Stimulated activated CD4-positive, alpha-beta T cell treated with anti-CD3 and anti-CD28 coated beads, TNF-alpha, amount 100 ng/mL, for 1 hour (primary cell): ENCODE measurements at places on chromosomes 11 and 22.

- DNase-seq, result no peak
Observed at GRCh38 chr11:19441752-19442553, 201.2 kb upstream of the E2F8 start.

DNA sequence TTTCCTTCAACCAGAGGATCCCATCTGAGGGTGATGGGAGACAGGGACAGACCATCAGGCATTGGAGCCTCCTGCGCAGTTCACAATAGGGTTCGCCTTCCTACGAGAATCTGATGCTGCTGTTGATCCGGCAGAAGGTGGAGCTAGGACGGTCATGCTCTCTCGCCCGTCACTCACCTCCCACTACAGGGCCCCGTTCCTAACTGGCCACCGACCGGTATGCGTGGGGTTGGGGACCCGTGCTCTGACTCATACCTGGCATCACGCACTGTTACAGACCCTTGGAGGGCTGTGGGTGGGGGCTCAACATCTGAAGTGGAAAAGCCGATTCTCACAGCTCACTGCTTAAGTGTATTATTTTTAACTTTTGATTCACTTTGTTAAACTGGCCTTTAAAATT, 402.3 kb downstream of the BRD1 start:
- DNase-seq, result no peak

GRCh38 chr11:87712391-87712790, 462.9 kb downstream of the RAB38 start:
- no peak for DNase-seq

- no peak for DNase-seq
Observed at GRCh38 chr11:61654397-61654829, 25.8 kb upstream of the DAGLA start.

GRCh38 chr11:44138286-44138685, 42.8 kb downstream of the EXT2 start:
- no peak for DNase-seq

GRCh38 chr11:16296273-16296672, 60.1 kb downstream of the SOX6 start:
- no peak for DNase-seq

DNA sequence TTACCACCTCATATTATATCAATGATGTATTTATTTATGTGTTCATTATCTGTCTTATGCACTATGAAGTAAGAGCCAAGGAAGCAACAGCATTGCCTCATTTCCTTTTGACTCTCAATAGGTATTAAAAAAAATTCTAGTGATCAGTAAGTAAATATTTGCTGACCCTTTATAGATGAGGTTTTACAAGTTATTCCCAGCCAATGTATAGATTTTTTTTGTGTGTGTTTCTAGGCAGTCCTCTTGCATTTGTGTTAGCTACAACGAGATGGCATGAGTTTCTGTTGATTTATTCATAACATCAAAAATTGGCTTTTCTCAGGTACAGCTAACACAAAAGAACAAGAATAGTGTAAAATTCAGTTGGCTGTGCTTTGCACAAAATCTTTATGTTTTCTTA, 4.7 kb downstream of the OR1S2 start:
- DNase-seq, result no peak

GRCh38 chr11:60989093-60989650, 17.7 kb downstream of the CD6 start:
- DNase-seq, result no peak

- DNase-seq, result no peak
Observed at GRCh38 chr22:46416891-46417580, 81.5 kb downstream of the TRMU start.

- no peak for DNase-seq
Observed at GRCh38 chr11:10973416-10973815, 115.6 kb upstream of the ZBED5 start.

GRCh38 chr11:61716478-61717285, 35.8 kb upstream of the MYRF start:
- DNase-seq, result no peak

GRCh38 chr11:66155387-66156073, 85.5 kb downstream of the PACS1 start:
- DNase-seq, result no peak

- no peak for DNase-seq
Observed at GRCh38 chr11:45023065-45023365, 72.3 kb upstream of the TP53I11 start.

- DNase-seq, result no peak
Observed at GRCh38 chr11:134033696-134034491, 35.0 kb upstream of the JAM3 start.

GRCh38 chr22:31089160-31090100, 8.3 kb downstream of the SMTN start:
- no peak for DNase-seq

- no peak for DNase-seq
Observed at GRCh38 chr11:125270711-125271110, 106.2 kb downstream of the PKNOX2 start.

GRCh38 chr11:75565916-75566762, 4.1 kb downstream of the SERPINH1 start:
- no peak for DNase-seq

- DNase-seq, result no peak
Observed at GRCh38 chr11:2091786-2092463, 47.3 kb downstream of the IGF2 start.

DNA sequence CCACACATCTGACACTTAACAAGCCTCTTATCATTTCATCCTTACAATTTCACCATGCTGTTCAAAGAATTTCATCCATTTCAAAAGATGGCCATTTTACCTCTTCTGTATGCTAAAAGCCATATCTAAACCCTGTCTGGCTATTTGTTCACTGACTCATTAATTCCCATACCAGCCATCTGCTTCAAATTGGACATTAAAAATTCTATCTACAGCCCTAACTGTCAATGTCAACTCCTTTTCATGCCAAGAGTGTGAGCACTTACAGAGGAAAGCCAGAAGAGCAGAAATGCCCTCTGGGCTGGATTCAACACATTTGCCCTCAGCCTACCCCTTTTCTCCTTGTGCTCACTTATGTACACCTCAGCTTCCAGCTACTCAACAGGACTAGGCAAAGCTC, 59.2 kb downstream of the SYTL2 start:
- DNase-seq, result no peak

GRCh38 chr11:7281809-7282208, 30.1 kb downstream of the SYT9 start:
- DNase-seq, result no peak

- DNase-seq, result no peak
Observed at GRCh38 chr11:75400146-75400865, 988 bp downstream of the RPS3 start.

DNA sequence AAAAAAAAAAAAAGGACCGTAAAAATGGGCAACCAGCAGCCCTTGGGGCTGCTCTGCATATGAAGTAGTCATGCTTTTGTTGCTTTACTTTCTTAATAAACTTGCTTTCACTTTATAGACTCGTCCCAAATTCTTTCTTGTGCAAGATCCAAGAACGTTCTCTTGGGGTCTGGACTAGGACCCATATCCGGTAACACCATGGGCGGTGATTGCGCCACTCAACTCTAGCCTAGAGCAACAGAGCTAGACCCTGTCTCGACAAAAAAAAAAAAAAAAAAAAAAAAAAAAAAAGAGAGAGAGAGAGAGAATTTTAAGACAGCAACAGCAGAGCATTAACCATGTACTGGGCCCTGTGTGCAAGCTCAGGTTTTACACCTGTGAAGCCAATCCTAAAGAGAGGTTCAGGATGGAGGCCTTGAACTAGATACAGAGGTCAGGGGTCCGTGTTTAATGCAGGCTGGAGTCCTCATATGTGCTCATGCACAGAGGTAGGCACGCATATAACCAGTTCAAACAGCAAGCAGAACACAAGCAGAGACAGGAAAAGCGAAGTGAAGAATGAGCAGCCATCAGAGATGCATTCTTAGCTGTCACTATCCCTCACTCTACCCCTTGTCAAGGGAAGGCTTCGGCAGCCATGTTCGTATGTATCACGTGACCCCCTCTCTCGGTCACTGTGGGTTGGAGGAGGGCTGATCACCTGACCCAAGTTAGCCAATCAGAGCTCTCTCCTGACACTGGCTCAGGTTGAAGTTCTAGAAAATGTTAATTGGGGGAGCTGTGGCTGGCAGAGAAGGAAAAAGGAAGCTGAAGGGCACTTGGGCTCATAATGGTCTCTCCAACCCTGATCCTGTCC, 16.7 kb upstream of the SYT12 start:
- no peak for DNase-seq

DNA sequence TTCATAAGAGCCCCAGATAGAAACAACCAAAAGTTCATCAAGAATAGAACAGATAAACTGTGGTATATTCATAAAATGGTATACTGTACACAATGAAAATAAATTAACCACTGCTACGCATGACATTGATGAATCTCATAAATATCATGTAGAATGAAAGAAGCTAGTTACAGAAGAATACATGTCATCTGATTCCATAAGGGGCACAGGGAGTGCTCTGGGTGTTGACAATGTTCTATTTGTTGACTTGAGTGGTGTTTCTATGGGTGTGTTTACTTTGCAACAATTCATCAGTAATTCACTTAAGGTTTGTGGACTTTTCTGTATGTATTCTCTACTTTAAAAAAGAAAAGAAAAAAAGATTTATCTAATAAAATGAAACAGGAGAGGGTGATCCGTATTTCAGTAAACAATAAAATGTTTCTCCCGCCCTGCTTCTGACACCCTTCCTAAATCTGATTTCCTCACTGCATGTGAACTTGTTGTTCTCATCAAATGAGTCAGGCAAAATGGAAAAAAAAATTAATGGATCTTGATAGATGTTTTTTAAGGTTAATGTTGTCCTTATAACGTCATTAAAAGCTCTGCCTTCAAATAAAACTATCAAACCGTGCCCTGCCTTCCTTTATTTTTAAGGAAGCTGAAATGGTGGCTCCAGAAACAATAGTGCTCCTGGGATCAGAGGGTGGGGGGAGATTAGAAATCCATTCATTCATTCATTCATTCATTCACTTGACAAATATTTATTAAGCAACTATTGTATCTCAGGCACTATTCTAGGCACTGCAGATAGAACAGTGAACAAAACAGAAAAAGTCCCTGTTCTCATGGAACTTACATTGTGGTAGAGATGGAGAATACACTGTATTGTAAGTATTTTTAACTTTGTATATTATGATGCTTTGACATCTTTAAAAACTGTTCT, 77.2 kb upstream of the CD44 start:
- no peak for DNase-seq

- DNase-seq, result no peak
Observed at GRCh38 chr11:12157241-12157661, 46.9 kb downstream of the MICAL2 start.

- no peak for DNase-seq
Observed at GRCh38 chr11:120883404-120884080, 140.4 kb upstream of the TBCEL start.

- DNase-seq, result no peak
Observed at GRCh38 chr11:60563553-60564235, 48.5 kb downstream of the MS4A13 start.

DNA sequence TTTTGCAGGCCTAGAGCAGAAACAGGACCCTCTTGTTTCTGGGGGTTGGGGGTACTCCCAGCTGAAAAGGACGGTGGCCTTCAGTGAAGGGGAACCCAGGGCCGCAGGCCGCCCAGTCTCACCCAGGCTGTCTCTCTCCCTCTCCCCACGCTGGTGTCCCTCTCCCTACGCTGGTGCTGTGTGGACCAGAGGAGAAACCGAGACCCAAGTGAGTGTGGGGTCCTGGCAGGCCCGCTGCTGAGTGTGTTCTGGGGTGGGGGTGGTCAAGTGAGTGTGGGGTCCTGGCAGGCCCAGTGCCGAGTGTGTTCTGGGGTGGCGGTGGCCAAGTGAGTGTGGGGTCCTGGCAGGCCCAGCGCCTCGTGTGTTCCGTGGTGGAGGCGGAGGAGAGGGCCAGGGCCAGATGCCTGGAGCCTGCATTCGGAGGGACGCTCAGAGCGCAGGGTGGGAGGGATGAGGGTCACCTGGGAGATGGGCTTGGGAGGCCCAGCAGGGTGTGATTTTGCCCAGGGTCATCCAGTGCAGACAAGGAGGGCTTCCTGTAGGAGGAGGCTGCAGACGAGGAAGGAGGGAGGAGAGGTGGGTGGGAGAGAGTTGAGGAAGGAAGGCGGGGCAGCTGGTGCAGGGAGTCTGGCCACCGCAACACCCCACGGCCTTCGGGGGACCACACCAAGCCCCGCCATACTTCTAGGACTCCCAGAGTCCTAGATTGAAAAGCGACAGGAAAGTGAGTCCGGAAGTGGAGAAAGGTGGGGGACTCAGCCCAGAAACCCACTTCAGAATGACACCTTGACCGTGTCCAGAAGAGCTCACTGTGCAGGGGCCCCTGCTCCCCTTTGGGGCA, 10.3 kb downstream of the TNNT3 start:
- DNase-seq, result no peak

DNA sequence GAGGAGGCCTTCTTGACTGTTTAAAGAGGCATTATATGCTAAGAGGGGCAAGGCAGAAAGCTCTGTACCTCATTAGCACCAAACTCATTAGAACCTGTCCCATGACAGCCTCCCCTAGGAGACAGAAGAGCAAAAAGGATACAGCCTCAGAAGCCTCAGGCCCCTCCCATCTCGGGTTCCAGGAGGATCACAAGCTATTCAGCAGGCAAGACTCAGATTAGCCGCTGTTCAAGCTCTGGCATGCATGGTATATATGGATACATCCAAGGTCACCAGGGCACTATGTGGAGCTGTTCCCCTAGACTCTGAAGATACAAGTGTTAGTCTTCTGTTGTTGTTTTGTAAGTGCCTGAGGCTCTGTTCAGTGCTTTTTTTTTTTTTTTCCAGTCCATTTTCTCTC, 32.1 kb downstream of the ATXN10 start:
- DNase-seq, result no peak

DNA sequence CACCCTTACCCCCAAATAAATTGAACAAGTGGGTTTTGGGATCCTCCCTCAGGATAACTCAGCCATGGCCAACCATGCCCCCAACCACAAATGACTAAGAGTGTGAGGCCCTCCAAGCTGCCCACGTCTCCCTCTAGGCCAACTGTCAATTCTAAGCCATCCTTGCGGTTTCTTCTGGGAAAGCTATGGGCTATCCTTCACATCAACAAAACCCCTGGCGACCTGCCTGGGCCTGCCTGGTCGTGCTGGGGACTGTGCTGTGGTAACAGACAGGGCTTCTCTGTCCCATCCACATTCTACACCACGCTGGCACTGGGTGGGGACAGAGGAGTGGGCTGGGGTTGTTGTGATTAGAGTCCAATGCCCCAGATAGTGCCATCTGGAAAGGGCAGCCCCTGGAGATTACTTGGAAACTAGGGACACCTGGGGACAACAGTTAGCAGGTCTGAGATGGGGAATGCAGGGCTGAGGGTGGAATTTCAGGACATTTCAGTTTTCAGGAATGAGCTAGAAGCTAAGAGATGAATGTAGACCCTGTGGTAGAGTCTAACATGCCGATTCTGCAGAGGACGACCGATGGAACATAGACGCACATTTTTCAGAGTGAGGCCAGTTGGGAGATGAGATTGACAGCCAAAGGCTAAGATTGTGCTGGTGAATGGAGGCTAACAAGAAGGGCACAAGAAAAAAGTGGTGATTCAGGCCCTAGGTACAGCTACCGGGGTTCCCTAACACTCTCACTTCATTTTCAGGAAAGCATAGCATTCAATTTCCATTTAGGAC, 131.9 kb downstream of the RASSF10 start:
- no peak for DNase-seq

DNA sequence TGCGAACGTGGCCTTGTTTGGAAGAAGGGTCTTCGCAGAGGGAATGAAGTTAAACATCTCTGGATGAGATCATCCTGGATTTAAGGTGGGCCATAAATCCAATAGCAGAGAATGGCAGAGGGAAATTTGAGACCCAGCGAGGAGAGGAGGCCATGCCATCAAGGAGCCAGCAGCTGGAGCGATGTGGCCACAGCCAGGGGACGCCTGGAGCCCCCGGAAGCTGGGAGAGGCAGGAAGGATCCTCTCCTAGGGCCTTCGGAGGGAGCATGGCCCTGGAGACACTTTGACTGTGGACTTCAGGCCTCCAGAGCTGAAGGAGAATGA, 22.1 kb downstream of the ANO1 start:
- DNase-seq, result no peak
